ENCODE measurements at places on chromosomes 12 and 14.

- DNase-seq, result no peak
Measured at GRCh38 chr12:105462831-105463230, 132.3 kb downstream of the C12orf75 start.

DNA sequence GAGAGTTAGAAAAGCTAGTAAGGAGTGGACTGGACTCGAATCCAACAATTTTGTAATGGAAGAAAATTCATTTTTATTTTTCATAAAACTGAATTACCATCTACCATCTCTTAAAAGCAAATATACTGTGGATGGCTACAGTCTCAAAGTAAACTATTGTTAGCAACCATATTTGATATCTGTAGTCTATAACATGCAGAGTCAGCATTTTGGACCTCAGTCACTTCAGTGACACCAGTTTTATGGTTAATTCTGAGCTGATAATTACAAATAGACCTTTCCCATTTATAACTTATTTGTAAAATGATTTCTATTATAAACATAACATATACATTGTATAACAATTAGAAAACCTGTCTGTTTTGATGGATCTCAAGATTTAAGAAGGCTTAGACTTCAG, 2.0 kb downstream of the KRAS start:
- no peak for DNase-seq

- no peak for DNase-seq
Measured at GRCh38 chr12:67356380-67356774, 87.2 kb downstream of the CAND1 start.

DNA sequence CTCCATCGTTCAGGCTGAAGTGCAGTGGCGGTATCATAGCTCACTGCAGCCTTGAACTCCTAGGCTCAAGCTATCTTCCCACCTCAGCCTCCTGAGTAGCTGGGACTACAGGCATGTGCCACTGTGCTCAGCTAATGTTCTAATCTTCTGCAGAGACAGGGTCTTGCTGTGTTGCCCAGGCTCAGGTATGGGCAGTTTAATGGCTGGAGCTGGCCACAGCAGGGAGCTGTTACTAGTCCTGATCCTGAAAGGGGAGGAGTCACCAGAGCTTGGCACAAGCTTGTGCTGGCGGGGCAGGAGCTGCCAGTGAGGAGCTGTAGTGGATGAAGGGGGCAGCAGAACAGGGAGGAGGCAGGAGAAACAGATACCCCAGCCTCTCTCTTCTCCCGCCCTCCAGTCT, 10.6 kb downstream of the TMEM120B start:
- DNase-seq, result no peak

GRCh38 chr12:101782273-101782731, 43.0 kb upstream of the SYCP3 start:
- DNase-seq, result no peak

GRCh38 chr12:48977290-48978281, 536 bp upstream of the WNT1 start:
- DNase-seq, result no peak

GRCh38 chr14:38016497-38016896, 191.2 kb upstream of the SSTR1 start:
- DNase-seq, result no peak

DNA sequence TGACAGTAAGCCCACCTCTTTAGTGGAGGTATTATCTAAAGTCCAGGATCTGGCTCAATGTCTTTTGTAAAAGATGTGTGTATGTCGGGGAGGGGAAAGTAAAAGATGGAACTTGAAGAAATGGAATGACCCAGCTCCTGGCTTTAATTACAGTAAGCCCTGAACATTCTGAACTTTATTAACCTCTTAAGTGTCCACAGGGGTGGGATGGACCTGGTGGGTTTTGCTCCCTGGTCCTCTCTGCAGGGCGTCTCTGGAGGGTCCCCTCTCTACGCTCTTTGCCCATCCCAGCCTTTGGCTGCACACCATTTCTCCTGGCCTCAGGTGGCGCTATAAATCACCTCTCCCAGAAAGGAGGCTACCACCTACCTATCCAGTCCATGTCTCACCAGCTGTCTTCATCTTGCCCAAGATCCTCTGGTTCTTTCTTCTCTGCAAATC, 3.7 kb upstream of the CISTR start:
- DNase-seq, result no peak

DNA sequence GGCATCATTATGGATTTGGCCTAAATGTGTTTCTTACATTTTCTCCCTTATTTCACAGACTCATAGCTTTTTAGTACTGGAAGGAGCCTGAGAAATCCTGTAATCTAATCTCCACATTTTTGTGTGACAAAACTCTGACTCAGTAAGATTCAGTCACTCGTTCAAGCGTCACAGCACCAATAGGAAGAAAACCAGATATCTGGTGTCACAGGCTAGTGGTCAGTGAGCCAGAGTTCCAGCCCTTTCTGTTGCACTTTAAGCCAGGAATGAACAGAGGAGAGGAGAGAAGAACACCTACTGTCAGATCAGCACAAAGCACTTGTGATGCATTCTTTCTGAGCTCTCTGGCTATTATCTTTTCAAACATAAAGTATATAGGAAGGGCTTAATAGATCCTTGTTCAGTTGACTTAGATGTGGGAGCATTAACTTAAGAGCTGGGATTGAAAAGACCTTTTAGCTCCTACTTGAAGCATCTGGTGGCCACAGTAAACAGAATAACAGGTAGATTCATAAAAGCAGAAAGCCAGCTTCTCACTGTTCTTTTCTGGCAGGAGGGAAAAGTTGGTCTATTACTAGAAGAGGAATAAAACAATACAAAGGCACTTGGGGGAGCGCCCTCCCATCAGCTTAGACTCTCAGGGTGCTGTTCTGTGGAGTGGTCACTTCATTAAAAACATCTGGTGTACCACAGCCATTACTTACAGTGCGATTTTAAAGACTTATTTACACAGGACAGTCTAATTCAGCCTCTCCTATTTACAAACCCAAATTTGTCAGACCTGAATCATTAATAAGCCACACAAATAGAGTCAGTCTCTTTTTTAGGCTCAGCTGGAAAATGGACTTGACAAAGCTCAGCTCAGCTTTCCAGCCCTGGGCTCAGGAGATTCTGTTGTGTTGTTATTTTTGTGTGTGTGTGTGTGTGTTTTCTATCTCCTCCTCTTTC, 12.2 kb upstream of the NID2 start:
- no peak for DNase-seq

DNA sequence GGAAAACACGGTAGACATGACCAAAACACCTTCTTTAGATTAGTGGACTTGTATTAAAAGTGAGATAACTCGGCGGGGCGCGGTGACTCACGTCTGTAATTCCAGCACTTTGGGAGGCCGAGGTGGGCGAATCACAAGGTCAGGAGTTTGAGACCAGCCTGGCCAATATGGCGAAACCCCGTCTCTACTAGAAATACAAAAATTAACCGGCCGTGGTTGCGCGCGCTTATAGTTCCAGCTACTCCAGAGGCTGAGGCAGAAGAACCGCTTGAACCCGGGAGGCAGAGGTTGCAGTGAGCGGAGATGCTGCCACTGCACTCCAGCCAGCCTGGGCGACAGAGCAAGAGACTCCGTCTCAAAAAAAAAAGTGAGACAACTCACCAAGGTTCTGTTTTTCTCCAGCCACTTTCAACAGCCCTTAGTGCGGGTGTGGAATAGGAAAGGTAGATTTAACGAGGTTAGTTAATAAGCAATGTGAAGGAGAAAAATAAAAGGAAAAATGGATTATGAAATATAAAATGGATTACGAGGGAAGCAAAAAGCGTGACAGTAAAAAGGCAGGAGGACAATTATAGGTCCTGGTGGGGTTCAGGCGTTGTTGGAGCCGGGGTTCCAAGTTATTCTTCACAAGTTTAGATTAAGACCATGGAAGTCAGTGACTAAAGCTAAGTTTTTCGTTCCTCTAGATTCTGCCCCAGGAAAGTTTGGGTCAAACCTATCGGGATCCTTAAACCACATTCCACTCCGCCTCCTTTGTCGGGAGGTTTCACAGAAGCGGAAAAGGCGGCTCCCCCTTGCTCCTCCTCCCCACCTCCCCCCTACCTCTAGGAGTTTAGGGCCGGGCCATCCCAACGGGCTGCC, 534 bp downstream of the PPP2R3C start:
- DNase-seq, result no peak

GRCh38 chr14:84312551-84312950, 1217.4 kb upstream of the FLRT2 start:
- no peak for DNase-seq

DNA sequence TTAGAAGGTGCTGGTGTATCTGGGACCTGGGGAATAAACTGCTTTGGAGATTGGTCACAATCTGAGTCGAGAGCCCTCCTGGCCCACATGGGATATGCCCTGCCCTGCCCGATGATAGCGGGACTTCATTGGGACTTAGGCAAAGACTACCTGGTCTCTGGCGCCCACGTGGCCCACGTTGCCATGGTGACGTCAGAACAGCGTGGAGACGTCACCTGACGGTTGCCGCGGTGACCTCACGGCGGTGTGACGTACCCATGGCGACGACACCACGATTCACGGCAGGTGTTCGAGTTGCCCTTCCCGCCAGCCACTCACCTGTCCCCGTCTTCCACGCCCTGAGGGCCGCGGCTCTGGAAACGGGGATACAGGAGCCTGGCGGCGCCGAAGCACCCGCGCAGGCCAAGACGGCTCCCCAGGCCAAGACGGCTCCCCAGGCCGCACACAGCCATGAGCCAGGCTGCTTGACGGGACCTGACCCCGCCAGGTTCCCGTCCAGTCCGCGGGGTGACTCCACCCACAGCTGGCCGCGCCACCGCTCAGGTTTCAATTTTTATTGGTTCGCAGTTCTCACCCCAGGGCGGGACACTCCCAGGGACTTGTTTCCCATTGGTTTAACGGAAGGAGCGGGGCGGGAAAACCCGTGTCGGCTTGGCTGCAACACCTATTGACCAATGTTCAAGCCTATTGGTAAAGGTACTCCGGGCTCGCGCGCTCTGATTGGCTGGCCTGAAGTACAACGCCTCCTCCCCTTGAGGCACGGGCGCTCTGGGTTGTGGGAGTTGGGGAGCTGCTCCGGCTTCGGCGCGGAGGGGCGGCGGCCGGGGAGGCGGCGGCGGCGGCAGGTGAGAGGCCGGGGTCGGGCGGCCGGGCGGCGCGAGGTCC, at the start of the genes MMAB and MVK:
TSS of gene MMAB (minus strand) at position 476 of the 885 bp plus-strand sequence. CDS start at position 452, 24 bp downstream.
TSS of gene MVK (plus strand) at position 766 of the 885 bp plus-strand sequence. CDS start 1,029 bp downstream, outside the sequence.
- peak; percentile 98 for DNase-seq

GRCh38 chr12:108596854-108597558, 878 bp downstream of the TMEM119 start:
- DNase-seq, result no peak

- DNase-seq, result no peak
Measured at GRCh38 chr14:72847721-72848120, 46.2 kb downstream of the DPF3 start.

DNA sequence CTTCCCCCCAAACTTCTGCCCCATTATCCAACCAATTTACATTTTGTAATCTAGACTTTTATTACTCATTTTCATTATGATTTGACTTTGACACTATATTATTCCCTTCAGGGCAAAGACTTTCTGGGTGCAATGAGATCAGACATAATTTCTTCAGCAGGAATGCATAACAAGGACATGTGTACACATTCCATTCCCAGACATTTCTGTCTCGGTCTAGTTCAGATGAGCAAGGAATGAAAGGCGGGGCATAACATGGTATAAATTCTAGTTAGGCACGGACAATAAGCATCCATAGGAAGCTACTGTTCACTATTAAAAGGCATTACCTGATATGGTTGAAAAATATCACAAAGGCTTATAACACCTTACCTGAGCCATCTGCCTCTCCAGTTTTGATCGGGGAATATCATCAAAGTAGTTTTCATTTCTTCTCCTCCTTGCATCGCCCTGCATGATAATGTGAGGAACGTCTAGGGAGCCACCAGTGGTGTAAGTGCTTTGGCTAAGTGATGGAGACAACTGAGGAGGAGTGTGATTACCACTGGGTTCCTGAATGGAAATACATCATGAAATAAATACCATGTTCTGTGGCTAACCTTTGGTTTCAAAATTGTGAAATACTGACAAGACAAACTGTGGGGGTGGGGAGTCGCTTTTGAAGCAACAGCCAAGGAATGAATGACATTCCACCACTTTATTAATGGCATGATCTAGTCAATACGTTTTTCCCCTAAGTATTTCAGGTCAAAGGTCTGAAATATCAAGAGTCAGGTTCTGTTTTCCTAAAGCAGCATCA, 183.9 kb downstream of the APAF1 start:
- no peak for DNase-seq

DNA sequence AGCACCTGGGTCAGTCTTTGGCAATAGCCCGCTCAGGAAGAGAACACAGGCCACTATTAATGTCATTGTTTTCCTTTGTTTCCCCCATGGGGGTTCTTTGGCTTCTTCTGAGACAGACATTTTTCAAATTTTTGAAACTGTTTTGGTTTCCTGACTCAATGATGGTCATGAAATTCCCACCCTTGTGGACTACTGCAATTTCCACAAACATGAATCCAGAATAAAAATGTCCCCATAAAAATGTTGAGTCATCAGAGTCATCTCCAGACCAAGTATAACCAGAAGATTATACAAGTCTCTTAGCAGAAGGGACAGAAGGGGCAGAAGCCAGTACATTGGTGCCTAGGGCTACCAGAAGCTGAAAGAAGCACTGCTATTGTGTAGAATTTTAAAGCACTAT, 29.1 kb downstream of the SLCO1A2 start:
- no peak for DNase-seq

DNA sequence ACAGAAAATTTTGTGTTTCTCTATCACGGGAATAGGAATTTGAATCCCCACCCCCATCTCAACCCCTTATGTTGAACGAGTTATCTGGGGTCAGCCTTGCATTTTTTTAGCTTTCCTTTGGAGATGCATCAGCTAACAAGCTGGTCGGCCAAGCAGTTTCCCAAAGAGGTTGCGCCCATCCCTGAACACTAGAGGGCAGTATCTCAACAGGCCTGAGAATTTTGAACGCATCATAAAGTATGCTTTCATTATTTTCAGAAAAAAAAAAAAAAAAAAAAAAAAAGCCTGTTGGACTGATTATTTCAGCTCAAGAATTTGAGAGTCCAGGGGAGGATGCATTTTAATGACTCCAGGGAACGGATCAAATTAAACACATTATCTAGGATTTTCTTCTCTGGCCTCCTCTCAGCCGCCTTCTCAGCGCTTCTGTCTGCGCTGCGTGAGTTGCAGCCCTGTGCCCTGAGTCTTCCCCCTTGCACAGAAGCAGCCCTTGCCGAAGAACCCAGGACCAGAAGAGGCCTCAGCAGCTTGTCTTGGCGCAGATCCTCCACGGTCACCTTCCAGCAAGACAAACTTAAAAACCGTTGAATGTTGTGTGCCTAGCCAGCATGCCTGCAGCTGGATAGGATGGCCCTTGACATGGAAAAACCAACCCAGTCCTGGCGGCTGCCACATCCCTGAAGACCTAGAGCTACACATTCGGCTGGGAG, 76.6 kb upstream of the GZMB start:
- peak; percentile 11 for DNase-seq

GRCh38 chr12:9809338-9809737, 17.9 kb upstream of the KLRF1 start:
- DNase-seq, result no peak

- no peak for DNase-seq
Measured at GRCh38 chr14:75884198-75884611, 97.6 kb downstream of the TGFB3 start.
